ENCODE measurements at places on chromosomes 12 and 14.

- peak; percentile 96 for DNase-seq
Observed at GRCh38 chr14:67816326-67817002, at the start of gene ZFYVE26. TSS of gene ZFYVE26 (minus strand) at chr14:67816590. CDS start at chr14:67815963, 627 bp downstream.

- DNase-seq = no peak
Observed at GRCh38 chr14:61866932-61867920, 105.0 kb downstream of the SNAPC1 start.

DNA sequence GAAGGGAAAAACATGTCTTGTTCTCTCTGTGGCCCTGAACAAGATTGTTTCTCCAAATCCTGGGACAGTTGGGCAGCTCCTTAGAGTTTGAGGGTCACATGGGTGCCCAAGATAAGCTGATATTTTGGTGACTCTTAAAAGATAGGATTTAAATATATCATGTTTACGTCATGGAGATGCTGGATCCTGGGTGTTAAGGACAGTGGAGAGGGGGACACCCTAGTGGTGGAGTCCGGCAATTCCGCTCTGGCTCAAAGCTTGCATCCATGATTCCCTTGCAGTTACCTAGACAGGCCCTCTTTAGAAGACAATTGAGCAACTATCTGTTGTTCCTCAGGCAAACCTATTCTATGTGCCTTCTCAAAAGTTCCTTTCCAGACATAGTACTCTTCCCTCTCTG lies 101.8 kb downstream of the CMKLR1 start:
- no peak for DNase-seq

DNA sequence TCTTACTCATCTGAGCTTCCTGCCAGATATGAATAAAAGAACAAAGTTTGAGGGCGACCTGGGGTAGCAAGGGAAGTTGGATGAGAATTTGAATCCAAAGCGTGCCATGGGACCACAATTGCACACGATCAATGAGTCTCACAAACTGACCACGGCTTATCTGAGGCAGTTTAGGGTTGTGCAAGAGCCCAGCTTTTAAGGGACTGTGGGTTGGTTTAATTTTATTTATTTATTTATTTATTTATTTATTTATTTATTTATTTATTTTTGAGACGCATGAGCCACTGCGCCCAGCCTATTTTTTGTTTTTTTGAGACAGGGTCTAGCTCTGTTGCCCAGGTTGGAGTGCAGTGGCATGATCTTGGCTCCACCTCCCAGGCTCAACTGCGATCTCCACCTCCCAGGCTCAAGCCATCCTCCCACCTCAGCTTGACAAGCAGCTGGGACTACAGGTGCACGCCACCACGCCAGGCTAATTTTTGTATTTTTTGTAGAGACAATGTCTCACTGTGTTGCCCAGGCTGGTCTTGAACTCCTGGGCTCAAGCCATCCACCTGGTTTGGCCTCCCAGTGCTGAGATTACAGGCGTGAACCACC lies 1.1 kb downstream of the AMDHD1 start:
- no peak for DNase-seq

- no peak for DNase-seq
Observed at GRCh38 chr14:104555430-104556255, 23.9 kb upstream of the C14orf180 start.

DNA sequence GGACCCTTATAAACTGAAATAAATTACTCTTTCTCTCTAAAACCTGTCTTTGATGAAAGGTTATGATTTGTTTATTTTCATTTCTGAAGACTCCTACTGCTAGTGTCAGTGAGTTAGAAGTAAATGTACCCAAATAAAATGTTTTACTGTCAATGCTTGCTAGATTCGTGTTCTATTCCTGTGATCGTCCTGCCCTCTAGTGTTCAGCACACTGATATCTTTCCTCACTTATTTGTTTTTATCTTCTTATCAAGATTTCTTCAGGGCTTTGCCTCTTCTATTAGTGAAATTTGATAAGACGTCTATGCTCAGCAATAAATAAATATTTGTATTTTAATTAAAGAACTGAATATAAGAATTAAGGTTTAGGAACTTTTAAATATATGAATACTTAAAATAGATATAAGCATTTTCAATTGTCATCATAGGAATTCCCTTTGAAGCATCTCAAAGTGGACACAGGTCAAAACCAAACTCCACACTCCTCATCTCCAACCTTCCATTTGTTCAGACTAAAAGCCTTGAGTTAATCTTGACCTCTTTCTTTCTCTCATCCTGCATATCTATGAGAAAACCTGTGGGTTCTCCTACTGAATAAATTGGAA lies 75.8 kb downstream of the C12orf50 start:
- DNase-seq = no peak

DNA sequence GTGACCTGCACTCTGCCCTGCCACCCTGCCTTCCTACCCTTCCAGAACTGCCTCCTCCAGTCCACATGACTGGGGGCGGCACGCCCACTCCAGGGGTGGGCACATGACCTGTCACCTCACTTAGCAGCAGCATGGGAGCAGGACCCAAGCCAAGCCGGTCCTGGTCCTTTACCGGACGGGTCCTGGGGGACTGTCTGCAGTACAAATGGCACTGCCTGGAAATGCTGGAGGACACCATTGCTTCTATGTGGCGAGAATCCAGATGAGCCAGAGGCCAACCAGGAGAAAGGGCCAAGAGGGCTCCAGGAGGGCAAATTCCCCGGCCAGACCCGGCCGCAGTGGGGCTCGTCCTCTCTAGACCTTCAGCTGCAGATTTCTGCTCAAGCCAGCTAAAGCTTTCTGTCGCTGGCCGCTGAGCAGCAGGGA lies 33.1 kb downstream of the ITPK1 start:
- DNase-seq = no peak

GRCh38 chr12:132356691-132357622 lies 27.6 kb upstream of the GALNT9 start:
- no peak for DNase-seq

- no peak for DNase-seq
Observed at GRCh38 chr14:50932592-50933495, 11.4 kb downstream of the PYGL start.

- DNase-seq = no peak
Observed at GRCh38 chr12:110862329-110862728, 15.5 kb downstream of the CCDC63 start.

DNA sequence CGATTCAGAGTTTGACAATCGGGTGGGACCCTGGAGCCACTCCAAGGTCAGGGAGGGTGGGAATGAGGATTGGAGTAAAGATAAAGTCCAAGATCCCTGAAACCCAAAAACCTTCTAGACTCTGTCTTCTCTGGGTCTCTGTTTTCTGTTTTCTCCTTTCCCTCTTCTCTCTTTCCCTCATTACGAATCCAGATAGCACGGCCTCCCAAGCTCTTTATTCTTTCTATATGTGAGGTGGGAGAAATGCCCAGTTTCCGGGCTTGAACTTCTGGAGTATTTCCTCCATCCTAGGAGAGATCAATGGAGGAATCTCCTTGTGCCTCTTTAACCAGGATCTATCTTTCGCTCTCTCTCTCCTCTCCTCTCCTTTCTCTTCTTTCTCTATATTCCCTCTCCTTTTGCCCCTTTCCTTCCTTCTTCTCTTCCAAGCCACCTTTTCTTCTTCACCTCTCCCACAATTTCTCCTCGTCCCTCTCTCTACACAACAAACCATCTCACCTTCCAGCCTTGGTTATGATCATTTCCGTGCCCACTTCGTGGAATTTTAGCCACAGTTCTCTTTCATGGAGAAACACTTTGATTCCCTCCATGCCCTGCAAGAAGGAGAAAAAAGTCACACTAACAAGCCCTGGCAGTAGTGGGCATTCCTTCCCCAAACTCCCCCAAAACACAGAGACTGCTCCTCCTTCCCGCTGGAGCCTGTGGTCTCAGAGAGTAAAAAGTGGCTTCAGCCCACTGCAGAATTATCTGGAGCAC lies 4.4 kb downstream of the TBX5 start:
- DNase-seq = no peak

- DNase-seq = no peak
Observed at GRCh38 chr12:6391013-6391412, 7.1 kb downstream of the LTBR start.

DNA sequence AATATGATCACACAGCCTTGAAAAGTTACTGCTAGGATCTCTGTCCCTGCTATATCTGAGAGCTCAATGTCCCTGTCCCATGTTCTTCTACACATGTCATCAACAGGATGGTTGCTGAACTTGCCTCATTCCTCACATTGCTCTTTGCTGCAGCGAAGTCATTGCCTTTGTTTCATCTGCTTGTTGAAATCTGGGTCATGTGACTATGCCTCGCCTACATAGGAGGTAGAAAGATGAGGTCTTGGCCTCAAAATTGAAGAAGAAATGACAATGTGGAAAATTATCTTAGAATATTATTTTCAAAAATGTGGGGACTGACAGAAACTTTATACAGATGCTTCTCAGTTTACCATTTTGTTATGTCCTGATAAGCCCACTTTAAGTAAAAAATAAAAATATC lies 494.2 kb downstream of the SOX5 start:
- no peak for DNase-seq

GRCh38 chr12:51683763-51684357 lies 92.8 kb downstream of the SCN8A start:
- DNase-seq = no peak

DNA sequence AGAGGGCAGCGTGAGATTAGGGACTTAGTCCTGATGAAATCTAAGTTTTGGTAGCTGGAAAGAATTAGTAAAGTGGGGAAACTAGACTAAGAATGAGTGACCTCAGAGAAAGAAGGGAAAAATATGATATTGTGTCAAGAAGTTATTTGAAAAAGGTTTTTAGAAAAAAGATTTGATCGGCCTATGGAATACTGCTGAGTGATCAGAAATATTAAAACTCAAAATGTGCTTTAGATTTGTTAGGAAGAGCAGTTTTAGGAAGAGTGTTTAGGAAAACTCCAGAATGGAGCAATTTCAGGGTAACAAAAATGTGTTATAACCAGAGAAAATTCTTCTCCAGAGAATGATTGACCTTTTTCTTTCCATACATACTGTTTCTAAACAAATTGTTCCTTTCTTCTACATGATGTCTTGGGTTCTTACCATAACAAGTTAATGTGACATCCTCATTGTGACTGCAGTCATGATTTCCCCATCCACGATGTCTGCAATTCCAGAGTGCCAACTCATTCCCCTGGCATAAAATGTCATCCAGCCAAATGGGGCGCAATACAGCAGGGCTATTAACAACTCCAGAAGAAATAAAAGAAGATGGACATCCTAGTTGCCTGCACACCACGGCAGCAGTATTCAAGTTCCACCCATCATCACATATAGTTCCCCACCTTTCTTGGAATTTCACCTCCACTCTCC lies 11.8 kb downstream of the CD163L1 start:
- no peak for DNase-seq

GRCh38 chr12:113962733-113963132 lies 3.4 kb downstream of the RBM19 start:
- no peak for DNase-seq

DNA sequence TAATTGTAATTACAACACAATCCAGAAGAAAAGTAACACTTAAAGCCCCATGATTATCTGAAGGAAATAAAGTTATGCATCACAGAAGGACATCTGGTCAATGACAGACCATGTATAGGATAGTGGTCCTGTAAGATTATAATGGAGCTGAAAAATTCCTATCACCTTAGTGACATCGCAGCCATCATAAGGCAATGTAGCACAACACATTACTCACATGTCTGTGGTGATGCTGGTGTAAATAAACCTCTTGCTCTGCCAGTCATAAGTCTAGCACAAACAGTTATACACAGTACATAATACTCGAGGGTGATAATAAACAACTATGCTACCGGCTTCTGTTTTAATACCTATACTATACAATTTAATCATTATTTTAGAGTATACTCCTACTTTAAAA lies 11.2 kb downstream of the ATG2B start:
- DNase-seq = no peak

DNA sequence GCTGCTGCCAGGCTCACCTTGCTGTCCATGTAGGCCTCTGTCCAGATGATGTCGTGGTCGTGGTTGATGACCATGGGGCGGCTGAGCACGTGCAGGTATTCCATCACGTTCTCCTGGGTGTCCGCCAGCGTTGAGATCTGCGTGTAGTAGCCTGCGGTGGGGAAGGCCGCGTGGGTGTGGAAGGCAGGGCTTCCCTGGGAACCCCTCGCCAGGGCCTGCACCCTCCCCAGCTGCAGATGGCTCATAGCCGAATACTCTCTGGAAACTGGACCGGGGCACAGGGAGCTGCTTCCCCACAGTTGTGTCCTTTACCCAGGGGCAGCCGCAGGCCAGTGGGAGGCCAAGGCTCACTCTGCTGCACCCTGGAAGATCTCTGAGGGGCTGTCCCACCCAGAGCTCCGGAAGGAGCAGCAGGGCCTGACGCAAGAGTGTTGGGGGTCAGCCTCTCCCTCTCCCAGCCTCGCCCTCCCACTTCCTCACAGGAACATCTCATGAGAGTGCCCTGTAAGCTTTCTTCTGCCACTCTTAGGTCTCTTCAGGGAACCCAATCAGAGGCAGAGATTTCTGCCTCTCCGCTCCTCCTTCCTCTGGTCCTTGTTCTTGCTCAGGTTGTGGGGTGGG lies 35.5 kb downstream of the CACNA2D4 start:
- DNase-seq = peak; percentile 53

DNA sequence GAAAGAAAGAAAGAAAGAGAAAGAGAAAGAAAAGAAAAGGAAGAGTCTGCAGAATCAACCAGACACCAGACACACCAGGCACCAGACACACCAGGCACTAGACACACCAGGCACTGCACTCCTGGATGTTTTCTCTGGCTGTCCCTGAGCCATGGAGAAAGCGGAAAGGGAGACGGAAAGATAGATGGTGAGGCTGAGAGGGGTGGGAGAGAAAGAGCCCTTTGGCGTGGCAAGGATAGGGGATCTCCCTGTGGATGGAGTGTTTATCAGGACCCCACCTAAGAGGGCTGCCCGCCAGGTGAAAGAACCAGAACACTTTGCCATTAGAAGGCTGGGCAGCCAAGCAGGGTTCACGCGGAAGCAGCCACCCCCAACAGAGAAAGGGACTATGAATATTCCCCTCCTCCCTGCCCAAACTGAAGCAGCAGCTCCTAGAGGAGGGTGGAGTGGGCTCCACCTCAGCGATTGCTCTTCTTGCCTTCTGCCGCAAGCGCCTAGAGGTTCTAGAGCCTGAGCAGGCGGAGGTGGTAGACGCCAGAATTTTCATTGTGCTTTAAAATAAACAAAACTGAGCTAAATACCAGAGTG lies 13.4 kb downstream of the ST8SIA1 start:
- no peak for DNase-seq

- no peak for DNase-seq
Observed at GRCh38 chr12:62846491-62846890, 88.5 kb downstream of the PPM1H start.

All from tibial artery (tissue), 4 donors.